ENCODE measurements at places on chromosomes 5 and 9.

GRCh38 chr5:10157085-10157669 lies 92.5 kb downstream of the ATPSCKMT start:
- DNase-seq = no peak

GRCh38 chr5:173534664-173535063 lies 81.8 kb downstream of the BOD1 start:
- no peak for DNase-seq

DNA sequence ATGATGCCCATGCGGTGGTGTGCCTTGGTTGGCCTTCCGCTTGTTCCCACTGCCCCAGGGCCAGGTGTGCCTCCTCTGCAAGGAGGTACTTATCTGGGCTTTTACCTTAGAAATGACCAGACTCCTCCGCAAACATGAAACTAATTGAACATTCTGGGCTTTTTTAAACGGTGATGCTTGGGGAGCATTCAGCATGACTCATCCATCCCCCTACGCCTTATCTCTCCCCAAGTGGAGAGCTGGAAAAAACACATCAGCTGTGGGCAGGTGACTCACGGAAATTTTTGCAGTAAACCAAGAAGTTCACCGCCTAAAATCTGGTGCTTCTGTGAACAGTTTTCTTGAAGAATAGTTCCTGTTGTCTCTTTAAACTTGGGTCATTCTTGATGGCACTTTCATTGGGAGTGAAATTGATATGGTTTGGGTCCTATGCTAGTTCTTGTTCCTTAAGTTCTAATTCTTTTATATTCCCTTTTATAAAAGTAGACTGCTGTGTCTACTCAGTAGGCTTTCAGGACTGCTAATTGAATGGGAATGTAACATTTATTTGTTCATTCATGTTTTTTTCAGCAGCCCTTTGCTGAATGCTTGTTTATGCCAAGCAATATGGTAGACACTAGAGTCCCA lies 39.6 kb downstream of the SFXN1 start:
- peak; percentile 95 for DNase-seq

DNA sequence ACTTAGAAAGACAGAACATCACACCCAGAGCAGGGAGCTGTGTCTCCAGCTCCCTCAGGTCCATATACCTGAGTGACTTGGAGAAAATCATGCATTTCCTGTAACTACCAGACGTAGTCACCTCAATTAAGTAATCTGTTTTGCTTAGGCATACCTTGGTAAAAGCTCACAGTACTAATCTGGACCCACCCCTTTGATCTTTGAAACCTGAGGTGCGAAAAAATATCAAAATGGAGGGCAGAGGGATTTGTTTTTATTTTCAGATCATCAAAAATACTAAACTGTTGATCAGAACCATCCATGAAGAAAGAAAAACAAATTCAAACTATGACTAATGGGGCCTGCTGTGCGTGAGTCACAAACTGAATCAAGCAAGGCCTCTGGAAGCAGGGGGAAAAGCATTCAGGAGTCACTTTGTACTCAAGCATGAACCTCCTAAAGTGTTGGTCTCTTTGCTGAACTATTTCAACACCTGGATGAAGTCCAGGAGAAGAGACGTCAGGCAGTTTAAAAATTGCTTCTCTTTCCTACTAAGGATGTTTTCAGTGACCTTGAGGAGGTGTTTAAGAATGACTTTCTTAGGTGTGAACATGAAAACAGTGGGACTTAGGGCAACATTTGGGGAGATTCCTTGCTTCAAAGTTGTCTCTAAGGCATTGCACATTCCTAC lies 76.3 kb downstream of the MUSK start:
- DNase-seq = peak; percentile 98

DNA sequence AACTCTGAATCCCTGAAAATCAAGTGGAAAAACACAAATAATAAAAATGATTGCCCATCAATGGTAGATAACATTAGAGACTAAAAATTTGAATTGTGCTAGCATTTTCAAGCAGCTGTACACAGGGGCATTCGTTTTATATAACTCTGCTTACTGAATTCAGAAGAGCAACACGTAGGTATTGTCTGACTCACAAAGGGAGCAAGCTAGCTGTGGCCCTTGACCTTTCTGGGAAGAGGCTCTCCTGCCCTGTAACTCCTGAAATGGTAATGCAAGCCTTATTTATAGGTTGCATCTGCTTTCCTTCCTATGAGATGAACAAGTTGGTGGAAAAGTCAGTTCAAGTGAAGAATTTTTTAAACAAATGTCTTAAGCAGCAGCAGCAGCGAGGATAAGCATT lies 218.7 kb upstream of the EFNA5 start:
- DNase-seq = peak; percentile 13

DNA sequence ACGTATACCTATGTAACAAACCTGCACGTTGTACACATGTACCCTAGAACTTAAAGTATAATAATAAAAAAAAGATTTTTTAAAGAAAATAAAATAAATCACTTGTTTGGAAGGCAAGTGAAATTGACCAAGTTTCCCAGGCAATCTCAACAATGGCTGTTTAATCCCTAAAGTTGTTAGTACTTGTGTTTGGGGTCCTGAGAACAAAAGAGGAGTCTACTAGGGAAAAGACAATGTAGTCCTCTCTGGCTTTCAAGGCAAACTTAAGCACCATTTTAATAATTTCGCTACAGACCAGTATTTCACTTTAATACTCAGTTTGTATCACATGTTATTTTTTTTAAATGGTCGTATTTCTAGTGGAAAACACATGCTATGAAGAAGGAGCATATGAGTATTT lies 14.2 kb downstream of the CEMIP2 start:
- DNase-seq = no peak

DNA sequence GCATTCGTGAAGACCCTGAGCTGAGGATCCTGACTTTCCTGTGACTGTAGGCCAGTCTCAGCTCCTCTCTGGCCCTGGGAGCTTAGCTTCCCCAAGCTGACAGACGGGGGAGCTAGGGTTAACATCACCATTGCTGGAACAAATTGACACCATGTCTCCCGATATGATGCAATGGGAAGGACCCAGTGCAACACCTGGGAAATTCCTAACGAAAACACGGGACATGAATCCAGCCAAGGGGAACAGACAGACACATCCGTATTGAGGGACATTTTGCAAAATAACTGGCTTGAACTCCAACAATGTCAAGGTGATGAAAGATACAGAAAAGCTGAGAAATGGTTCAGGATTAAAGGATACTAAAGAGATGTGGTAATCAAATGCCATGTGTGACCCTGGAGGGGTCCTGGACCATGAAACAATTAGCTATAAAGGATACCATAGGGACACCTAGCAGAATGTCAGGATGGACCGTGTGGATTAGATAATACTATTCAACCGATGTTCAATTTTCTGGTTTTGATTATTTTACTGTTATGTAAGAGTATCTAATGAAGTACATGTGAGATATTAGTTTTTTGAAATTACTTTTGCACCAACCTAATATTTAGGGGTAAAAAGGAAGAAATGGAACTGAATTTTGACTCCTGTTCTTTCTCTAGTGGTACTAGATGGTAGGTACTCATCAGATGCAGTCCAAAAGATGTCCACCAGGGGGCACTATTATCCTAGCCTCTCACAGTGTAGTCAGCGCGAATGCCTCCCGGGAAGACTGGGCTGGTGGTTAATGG lies 52.7 kb downstream of the NDST1 start:
- peak; percentile 85 for DNase-seq

- DNase-seq = peak; percentile 88
These were observed 131.1 kb downstream of the TLE1 start for GRCh38 chr9:81558091-81558830.

- DNase-seq = no peak
These were observed 22.7 kb downstream of the WHRN start for GRCh38 chr9:114482593-114482992.

DNA sequence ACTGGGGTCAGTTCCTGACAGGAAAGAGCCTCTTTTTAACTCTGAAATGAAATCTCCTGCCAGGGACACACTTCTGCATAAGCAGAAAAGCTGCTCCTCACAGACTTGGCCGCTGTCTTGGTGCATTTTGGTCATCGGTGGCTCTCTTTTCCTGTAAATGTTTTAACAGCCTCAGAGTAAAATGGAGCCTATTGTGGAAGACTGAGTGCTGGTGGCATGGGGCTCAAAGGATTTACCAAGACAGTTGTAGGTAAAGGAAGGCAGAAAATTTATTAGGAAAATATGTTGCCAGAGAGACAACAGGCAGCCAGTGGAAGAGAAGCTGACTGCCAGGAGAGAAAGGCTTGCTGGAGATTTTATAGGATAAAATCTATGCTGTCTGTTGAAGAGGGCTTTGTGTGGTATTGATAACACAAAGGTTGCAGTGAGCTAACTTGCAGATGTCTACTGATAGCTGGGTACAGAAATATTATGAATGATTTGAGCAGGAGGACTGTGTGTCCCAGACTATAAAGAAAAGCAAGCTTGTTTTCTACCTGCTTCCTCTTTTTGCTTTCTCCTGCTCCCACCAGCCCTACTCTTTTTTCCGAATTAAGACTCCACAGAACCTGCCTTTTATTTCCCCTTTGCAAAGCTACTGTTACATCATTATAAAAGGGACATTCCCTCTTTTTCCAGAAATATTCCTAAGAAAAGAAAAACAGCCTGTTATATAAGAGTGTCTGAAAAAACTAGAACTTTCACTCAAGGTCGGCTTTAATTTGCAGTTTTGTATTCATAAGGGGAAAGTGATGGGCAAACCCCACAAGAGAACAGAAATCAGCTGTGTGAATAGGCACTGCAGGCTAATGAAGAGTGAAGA lies 27.9 kb upstream of the IFNA14 start:
- DNase-seq = no peak

DNA sequence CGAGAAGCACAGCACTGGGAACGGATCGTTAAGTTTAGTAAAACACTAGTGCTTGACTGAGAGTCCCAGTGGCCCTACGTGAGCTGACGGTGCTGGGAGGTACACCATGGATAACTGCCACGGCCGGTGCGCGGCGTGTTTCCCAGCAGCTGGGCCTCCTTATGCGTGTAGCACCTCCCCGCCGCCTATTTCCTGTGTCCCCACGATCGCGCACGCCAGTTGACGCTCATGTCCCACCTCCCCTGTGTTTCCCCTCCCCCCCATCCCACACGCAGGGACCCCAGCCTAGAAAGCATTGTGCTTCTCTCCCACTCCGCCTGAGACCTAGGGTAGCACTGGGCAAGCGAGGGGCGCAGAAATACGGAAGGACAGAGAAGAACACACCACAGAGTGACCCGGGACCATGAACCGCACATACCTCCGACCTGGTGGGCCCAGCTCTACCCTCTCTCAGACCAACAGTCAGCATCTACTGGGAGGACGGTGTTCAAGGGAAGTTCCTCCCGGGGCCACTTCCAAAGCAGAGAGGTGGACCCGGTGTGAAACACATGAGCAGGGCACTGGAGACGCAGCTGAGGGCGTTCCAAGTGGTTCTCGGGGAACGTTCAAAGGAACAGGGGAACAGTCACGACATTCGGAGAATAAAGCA lies 45.6 kb downstream of the DBH start:
- DNase-seq = no peak

DNA sequence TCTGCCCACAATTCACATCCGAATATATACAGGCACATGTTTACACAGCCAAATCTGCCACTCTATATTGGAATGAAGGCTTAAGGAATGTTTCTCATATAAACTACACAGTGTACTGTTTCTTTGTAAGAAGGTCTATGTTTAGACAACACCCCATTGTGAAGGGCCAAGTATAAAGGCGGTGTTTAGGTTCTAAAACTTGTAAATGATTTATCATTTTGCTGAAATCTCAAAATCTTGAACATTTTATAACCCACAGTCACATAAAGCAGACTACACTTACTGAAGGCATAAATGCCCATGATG lies 94.0 kb downstream of the ZNF608 start:
- DNase-seq = no peak

- no peak for DNase-seq
These were observed 494 bp downstream of the CDKN2AIPNL start for GRCh38 chr5:134411228-134411545.

- no peak for DNase-seq
These were observed 27.9 kb upstream of the GALNT10 start for GRCh38 chr5:154162539-154163151.

GRCh38 chr5:134846641-134846960 lies 833 bp downstream of the C5orf24 start:
- no peak for DNase-seq

- DNase-seq = peak; percentile 65
These were observed 164.1 kb upstream of the ZNF618 start for GRCh38 chr9:113712053-113712452.

- no peak for DNase-seq
These were observed 47.5 kb downstream of the DUSP1 start for GRCh38 chr5:172723508-172723907.

- peak; percentile 92 for DNase-seq
These were observed 792 bp downstream of the NTMT1 start for GRCh38 chr9:129626625-129627284.

GRCh38 chr9:133140174-133140505 lies 19.1 kb upstream of the RALGDS start:
- no peak for DNase-seq

DNA sequence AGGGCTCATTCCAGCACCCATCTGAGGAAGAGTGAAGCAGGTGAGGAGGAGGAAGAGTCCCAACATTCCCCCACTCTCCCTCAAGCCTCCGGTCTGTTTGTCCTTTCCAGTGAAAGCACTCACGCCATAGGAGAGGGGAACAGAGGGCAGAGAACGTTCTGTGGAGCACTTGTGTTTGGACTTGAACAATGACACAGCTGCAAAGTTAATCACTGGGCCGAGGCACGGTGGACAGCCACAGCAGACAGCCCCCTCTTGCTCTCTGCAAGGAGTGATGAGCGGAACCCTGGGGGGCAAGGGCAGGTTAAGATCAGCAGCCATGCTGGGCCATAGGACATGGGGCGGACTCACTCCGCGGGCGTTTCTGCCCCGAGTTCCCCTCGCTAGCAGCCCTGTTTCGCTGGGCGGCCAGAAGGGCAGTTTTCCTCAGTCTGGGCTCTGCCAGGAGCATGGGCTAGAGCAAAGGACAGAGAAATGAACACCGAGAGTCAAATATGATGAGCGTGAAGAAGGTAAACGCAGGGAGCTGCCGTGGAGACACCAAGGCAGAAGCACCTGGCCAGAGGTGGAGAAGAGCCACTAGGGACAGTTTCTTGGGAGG lies 185.7 kb downstream of the GAPVD1 start:
- DNase-seq = no peak

GRCh38 chr5:135429301-135430134 lies 17.6 kb downstream of the DCANP1 start:
- DNase-seq = no peak

Measured in IMR-90 (cell line).